Suprapubic skin (tissue), 4 donors: ENCODE measurements at places on chromosomes 1 and 21.

GRCh38 chr1:2533365-2533764 is 3.3 kb upstream of the HES5 start:
- no peak for DNase-seq

- no peak for DNase-seq
Measured at GRCh38 chr21:25881524-25882376, 147.0 kb downstream of the GABPA start.

DNA sequence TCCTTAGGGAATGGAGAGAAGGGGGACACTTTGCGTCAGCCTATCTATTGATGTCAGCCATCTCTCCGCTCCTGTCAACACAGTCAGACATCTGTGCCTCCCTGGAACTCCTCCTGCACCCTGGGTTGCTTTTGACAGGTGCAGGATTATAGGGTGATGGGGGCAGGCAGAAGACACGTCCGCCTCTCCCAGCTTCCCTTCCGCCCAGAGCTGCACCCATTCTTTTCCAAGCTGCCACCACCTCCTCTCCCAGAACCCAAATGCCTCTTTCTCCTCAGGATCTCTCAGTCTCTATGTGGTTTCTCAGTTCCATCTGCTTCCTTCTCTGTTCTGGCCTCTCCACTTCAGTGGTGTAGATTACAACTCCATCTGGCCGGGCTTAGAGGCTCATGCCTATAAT is 17.1 kb upstream of the KIF1B start:
- DNase-seq, result no peak

GRCh38 chr1:212651977-212652376 is 43.4 kb downstream of the ATF3 start:
- DNase-seq, result no peak

- DNase-seq, result no peak
Measured at GRCh38 chr1:8533907-8534306, 216.0 kb downstream of the SLC45A1 start.

- no peak for DNase-seq
Measured at GRCh38 chr1:44679468-44679867, 5.0 kb downstream of the ARMH1 start.

DNA sequence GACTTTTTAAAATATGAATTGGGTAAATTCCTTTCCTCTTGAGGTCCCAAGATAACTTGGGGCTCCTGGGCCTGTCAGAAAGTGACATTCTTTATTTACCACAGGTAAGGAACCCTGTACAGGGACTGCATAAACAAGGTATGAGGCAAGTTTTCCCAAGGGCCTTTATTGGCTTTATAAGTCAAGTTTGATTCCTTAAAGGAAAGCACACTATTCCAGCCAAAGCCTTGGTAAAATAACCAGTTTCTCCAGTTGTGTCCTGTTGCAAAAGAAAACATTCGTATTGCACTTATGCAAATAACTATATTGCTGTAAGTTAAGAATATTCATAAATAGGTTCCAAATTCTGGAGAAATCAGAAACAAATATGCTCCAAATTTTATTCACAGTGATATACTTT is 21.9 kb upstream of the METTL18 start:
- no peak for DNase-seq

GRCh38 chr1:229155472-229155871 is 115.4 kb upstream of the RAB4A start:
- DNase-seq, result no peak

DNA sequence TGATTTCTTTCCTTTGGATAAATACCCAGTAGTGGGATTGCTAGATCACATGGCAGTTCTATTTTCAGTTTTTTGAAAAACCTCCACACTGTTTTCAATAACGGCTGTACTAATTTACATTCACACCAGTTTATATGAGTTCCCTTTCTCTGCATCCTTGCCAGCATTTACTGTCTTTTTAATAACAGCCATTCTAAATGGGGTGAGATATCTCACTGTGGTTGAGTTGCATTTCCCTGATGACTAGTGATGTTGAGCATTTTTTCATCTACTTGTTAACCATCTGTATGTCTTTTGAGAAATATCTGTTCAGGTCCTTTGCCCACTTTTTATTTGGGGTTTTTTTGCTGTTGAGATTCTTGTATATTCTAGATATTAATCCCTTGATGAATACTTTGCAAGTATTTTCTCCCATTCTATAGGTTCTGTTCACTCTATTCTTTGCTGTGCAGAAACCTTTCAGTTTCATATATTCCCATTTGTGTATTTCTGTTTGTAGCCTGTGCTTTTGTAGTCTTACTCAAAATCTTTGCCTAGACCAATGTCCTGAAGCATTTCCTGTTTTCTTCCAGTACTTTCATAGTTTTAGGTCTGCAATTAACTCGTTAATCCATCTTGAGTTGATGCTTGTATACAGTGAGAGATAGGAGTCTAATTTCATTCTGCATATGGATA is 7.3 kb downstream of the HENMT1 start:
- DNase-seq, result no peak

GRCh38 chr1:84836145-84836544 is 56.9 kb downstream of the LPAR3 start:
- DNase-seq, result no peak

- no peak for DNase-seq
Measured at GRCh38 chr1:156625436-156626078, 6.3 kb downstream of the HAPLN2 start.

DNA sequence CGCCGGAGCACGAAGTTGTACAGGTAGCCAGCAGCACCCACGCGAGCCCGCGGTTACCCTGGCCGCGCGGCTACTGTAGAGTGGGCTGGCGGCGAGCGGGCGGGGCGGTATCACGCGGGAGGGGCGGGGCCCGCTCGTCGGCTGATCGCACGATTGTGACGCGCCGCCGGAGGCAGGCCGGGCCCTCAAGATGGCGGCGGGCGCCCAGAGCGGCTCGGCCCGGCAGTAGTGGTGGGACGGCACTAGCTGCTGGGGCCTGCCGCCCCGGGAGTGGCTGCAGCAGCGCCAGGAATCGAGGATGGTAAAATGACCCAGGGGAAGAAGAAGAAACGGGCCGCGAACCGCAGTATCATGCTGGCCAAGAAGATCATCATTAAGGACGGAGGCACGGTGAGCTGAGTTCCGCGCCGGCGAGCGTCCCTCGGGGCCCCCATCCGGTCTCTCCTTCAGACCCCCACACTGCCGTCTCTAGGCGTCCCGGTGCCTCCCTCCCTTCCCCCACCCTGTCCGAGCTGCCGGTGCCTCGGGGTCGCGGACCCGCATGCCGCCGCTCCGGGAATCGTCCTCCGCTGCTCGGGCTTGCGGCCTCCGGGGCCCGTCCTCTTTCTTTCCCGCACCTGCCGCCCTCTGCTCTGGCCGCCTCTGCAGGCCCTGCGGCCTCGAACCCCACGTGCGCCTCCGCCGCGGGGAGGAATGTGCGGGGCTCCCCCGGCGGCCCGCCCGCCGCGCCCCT is 68.3 kb downstream of the SLC35A3 start:
- peak; percentile 93 for DNase-seq

DNA sequence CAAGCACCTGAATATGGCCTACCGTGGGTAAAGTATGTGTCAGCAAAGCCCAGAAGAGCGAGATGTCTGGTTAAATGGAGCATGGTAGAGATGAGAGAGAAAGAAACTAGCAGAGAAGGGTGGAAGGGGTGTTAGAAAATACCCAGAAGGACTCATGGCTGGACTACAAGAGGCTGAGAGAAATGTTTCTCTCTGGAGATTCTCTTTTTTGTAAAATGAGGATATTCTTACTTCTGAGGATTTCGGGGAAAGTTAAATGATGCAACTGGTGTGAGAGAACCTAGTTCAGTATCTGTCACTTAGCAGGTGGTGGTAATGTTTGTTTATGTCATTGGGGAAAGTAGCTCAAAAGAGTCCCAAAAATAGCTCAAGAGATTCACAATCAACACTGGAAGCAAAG is 7.2 kb upstream of the EPS15 start:
- no peak for DNase-seq

DNA sequence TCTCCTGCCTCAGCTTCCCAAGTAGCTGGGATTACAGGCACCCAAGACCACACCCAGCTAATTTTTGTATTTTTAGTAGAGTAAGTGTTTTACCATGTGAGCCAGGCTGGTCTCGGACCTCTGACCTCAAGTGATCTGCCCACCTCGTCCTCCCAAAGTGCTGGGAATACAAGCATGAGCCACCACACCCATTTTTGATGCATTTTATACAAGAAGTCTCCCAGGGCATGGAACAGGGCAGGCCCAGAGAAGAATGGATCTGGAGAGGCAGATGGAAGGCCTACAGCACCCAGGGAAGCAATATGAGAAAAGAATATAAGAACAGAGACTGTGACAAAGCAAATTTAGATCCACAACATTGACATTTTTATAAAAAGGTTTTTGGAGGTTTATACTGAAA is 18.8 kb upstream of the IFNAR1 start:
- no peak for DNase-seq

DNA sequence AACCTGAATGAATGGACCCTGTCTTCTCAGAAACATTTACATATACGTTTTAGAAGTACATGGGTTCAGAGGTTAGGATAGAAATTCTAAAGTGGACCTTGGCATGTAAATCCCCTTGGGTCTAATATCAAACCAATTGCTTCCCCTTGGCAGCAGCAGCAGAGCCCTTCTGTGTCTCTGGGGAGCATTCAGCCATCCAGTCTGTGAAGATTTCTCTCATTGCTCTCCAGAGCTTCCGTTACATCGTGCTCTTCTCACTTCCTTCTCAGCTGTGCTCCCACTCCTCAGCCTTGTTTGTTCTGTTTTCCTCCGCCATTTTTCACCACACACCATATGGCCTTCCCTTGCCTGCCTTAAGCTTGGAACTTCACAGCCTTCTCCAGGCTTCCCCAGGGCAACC is 61.5 kb upstream of the ATP1B1 start:
- no peak for DNase-seq

- DNase-seq, result no peak
Measured at GRCh38 chr1:117076648-117077047, 16.5 kb downstream of the TTF2 start.

GRCh38 chr1:236103646-236104218 is 38.6 kb upstream of the GPR137B start:
- no peak for DNase-seq

- no peak for DNase-seq
Measured at GRCh38 chr1:157011845-157012244, 33.7 kb downstream of the ARHGEF11 start.
